ENCODE measurements at places on chromosomes 7 and 10.

DNA sequence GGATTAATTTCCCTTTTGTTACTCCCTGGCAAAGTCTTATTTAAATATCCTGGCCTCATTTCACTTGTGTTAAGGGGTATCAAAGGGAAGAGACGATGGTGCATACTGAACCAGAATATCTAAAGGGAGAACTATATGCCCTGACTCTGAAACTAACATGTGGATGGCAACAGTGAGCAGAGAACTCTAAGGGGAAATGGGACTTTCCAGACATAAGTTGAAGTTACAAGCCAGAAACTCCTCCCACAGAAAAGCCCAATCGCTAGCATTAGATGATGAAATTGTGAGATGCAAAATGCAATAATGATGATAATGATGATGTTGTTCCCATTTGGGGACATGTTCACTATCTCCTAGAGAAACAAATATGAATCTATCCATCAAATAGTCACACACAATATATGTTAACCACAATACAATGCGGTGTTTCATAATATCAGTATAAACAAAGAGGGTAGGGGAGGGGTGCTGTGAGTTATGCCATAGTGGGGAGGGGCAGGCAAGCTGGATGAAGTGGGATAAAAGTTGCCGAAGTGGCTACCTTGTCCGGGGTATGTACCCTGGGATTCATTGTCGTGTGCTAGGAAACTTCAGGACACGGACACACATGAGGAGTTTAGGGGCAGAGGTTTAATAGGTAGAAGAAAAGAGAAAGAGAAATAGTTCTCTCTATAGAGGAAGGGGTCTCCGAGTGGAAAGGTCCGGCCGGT lies 37.1 kb downstream of the TMEM229A start:
- no peak for DNase-seq

GRCh38 chr7:135616136-135616535 lies 46.2 kb upstream of the STMP1 start:
- no peak for DNase-seq

- no peak for DNase-seq
These were observed 5.7 kb downstream of the CUBN start for GRCh38 chr10:17123961-17124360.

DNA sequence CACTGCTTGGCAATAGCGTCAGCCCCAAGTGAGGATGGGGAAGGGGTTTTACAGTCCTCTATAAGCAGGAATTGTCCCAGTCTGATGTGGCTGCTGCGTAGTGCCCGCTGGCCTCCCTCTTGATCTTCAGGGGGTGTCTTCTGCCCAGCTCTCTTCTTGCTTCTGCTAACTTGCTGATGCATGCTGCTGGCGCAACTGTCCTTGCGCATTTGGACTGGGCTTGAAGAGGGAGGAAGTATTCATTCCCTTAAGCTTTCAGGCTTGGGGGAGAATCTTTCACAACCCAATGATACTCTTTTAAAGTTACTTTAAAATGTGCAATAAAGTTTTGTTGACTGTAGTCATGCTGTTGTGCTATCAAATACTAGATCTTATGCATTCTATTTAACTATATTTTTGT lies 10.3 kb downstream of the GALNT11 start:
- DNase-seq, result no peak

- DNase-seq, result peak; percentile 4
These were observed at the start of gene DPYSL4 for GRCh38 chr10:132186488-132187429. Gene DPYSL4 (plus strand): TSS chr10:132186948. CDS start chr10:132187064, 116 bp downstream.

DNA sequence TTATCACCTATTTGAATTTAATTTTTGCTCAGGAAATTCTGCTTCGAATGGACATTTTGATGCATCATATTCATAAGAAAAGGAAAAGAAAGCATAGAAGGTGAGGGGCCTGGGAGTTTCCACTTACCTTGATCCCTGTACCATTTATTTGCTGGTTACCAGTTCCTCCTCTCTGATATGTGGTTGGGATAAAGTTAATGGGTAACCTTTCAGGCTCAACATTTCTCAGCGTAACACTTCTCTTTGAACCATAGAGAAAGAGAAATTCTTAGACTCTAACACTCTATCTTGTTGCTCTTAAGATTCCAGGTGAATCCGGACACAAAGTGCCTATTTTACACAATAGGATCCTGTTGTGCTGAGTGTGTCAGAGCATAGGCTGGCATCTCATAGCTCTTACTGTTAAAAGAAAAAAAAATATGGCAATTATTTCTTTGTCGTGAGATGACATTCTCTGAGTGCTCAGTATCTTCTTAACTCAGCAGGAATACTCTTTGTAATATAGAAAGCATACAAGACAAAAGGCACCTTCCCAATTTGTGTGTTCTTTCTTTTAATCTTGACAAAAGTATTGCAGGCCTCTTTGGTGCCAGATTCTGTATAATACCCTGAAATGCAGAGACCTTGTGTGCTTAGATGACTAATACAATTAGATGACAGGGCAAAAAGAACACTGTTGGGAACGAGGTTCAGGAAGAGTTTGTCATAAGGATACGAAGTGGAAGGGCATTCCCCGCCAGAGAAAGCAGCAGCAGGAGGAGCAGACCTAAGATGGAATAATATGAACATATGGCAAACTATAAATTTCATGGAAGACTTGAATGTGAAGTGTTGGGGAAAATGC lies 689.6 kb downstream of the NRG3 start:
- DNase-seq, result no peak

DNA sequence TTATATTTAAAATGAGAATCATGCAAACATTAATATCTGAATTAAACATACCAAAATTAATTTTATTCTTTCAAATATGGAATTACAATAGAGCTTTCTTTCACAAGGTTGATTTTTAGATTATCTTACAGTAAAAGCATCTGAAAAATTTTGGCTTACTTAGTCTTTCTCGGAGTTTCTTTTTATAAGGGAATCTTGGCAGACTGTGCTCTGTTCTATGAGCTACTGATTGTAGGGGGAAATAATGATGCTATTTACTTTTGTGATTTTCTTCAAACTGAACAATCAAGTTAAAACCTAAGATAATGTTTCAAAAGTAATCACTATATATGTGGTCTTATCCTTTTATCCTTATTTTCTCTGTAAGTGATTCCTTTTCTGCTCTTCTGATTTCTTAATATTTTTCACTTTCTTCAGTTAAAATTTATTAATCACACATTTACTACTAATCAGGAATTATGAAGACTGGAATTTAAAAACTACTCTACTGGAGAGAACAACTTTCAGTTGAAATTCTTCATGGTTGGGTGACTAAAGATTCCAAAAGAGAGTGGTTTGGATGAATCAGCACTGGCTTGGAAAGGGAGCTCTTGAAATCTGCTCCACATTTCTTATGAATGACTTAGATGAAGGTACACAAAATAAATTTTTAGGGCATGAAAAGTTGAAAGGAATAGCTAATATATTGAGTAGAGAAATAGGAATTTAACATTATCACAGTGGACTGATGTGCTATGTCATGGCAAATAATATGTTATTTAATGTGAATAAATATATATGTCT lies 103.9 kb downstream of the PPP1R9A start:
- no peak for DNase-seq
